Activated naive CD4-positive, alpha-beta T cell treated with anti-CD3 and anti-CD28 coated beads, Interleukin-2, amount 50 U/mL, for 16 hours (primary cell): ENCODE measurements at places on chromosomes 7 and 10.

DNA sequence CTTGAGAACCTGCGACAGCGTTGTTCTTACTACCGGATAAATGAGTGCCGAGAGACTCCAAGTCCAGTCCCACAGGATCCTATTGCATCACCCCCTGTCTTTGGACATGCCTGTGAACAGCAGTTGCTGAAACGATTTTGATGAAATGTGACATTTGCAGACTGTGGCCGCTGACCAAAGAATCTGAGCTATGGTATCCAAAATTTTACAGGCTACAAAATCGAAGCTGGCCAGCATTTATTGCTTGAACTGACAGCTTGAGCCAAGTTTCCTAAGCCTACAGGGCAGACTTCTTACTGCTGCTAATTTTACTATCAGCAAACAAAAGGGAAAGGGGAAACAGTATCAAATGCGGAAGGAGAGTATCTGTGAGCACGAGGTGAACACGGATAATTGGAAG, 12.1 kb upstream of the NPVF start:
- no peak for DNase-seq

DNA sequence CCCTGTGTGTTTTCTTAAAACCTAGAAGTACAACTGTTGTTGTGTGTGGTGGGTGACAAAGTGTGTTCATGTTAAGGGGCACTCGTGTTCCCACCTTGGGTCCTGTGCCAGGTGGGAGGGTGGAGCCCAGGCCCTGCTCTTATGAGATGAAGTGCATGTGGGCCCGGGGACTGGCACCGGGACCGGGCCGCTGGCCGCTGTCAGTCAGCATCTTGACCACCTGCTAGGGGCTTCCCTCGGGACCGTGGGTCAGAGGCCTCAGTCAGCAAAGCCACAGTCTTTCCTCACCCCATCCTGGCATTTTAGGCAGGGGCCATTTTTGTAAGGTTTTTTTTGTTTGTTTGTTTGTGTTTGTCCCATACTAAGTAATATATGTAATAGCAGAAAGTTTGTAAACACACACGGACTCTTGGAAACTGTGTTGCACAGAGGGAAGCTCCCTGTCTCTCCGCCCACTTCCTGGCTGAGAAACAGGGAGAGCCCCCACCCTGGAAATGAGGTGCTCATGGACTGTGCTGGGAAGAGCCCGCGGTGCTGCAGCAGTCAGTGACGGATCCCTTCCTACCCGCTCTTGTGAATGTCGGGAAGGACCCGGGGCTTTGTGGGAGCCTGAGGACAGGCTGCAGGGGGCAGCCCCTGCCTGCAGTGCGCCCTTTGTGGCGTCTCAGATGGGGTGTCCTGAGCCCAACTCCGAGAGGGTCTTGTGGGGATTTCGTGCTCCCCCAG, 13.4 kb downstream of the AGAP3 start:
- no peak for DNase-seq

DNA sequence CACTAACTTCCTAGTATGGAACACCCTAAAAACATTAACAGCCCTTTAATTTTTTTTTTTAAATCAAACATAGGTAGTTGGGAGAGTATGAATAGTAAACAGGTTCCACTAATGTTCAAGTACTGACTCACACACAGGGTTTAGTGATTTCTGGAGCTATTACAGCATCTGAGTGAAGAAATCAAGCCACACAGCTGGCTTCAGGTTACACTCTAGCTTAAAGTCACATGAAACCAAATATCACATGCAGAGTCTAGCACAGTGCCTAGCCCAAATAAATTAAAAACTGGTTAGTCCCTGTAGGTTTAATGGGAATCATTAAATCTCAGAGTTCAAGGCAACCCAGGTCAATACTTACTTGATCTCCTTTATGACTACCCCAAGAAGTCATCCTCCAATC, 11.6 kb downstream of the PANK1 start:
- no peak for DNase-seq

DNA sequence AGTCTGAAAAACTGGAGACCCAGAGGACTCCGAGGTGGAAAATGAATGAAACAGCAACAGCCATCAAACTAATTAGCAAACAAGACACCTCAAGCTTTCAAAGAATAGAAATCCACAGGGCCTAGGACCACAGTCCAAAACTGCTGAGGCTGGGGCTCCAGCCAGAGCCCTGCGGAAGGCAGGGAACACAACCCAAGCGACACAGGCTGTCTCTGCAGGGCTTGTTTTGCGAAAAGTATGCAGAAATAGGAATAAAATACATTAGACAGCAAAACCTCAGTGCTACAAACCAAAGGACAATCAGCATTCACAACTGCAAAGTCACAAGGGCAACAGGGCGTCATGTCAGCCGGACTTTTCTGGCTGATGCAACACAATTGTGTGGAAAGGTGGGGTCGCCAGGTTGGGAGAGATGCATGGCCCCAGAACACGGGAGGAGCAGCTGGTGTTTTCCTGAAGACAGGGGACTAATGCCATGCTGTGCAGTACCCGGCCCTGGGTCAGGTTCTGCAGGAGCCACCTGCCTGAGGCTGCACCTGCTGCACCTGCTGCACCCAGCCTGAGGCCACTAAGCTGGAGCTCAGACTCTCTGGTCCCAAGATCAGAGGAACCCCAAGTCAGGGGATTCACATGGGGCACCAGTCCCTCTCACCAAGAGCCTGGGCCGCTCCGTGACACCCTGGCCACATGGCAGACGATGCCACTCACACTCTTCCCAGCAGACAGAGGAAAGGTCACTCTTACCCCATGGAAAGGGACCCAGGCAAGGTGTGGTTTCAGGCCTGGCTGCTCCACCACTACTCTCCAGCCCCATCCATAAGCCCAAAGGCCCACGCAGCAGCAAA, 74.2 kb downstream of the MAD1L1 start:
- no peak for DNase-seq

DNA sequence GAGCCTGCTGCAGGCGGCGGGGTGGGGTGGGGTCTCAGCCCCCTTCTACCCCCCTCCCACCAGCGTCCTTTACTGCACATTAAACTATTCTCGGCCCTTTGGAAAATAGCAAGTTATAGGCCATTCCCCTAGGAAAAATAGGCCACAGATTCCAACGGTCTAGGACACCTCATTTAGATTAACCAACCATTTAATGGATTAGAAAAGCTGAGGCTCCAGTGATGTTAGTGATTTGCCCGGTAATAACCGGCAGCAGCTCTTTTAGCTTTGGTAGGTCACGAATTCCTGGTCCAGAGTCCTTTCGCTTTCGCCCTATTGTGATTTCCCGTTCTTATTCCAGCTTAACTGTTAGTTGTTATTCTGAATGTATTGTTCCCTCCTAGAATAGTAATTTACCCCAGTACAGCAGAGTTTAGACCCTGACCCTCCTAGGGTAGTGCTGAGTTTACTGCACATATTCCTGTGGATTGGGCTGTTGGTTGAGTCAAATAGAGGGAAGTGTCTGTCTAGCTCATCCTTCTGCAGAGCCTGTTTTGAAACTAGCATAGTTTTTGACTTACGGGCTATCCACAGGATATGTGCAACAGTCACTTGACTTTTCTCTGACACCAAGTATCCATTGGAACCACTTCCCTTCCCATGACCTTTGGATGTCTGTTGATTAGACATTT, 754 bp downstream of the GSTO1 start:
- no peak for DNase-seq

DNA sequence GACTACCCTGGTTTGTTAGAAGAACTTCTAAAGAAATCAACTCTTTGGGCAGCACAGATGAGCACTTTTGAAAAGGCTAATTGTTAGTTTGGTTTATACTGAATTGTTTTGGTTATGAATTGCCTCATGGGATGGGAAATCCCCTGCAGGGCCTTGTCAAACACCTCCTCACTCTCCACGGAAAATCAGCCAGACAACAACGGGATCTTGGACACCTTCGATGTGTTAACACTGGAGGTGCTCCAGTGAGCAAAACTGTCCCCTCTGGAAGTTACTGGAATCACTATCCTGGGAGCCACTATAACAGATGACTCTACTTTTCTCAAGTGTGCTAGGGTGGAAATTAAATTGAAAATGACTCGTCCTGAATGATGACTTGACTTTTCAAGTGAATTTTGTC, 38.7 kb downstream of the CDK6 start:
- DNase-seq, result peak; percentile 22

DNA sequence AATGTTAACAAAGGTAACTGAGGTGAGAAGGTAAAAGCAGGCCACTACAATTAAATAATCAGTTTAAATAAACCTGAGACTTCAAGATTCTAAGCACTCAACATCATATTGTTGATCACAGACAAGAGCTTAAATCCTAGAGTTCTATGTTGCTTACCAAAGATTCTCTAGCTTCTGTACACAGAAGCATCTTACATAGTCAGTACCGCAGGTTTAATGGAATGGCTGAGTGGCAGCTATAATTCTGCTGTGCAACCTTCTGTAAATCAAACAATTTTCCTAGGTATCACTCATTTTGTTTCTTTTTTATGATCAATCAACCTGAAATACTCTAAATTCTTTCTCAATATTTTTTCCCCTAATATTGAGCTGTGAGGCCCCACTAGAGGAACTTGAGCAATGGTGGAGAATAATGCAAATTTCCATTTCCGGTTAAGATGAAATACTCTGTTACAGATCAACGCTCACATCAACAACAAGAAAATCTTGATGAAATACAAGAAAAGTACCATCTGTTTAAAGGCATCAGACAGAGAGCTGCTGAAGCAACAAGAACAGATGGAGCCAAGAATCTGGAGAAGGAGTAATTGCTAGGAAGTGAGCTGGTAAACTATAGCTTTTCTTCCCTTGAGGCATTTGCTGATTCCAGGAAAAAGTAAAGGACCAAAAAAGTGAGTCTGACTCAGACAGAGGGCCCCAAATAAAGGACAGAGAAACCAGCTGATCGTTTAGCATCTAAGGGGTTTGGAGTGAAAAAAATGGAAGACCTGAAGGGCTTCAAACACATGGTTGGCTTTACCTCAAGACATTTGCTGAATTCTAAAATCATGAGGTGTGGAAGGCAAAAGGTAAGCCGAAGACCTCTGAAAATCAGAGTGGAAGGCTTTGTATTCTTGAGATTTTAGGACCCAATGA, 22.6 kb downstream of the PNPLA8 start:
- DNase-seq, result no peak

- no peak for DNase-seq
These were observed 329.6 kb upstream of the NRP1 start for GRCh38 chr10:33664070-33664469.

- DNase-seq, result no peak
These were observed 6.2 kb downstream of the ZYX start for GRCh38 chr7:143387156-143387975.

GRCh38 chr10:132754071-132754470, 31.9 kb downstream of the NKX6-2 start:
- DNase-seq, result no peak

DNA sequence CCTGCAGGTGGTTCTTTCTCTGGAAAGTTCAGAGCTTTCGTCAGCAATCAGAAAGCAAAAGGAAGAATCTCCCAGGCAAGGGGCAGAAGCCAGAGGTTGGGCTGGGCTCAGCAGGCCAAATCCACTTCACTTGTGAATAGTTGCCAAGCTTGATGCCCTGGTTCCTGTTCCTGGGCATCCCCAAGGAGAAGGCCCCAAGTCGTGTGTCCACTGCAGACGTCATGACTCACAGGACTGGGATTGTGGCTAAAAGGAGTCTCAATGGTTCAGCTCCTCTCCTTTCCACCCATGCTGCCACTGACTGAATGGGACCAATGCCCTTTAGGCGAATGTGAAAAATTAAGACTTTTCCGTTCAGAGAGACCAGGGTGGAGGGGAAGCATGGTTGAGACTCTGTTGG, 38.6 kb upstream of the TRIM8 start:
- no peak for DNase-seq

GRCh38 chr7:158022601-158023000, 565.0 kb downstream of the PTPRN2 start:
- DNase-seq, result no peak

GRCh38 chr10:89916468-89917215, 215.3 kb downstream of the KIF20B start:
- DNase-seq, result no peak

- no peak for DNase-seq
These were observed 53.4 kb downstream of the FOXL3 start for GRCh38 chr7:343227-343822.

DNA sequence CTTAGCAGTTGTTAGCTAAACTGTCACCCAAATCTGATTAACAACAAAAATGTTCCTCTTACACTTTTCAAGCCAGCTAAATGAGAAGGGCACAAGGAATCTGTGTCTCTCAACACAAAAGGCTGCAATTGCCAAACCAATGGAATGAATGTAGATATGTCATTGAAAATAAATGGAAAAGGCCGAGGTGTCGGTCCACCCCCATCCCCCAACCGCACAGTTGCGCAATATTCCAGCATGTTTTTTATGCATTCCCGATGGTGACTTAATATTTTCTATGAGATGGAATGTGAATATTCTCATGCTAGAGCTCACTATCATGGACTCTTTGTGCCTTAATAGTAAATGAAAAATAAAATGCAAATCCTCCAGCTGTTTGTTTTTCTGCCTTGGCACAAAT, 181.6 kb upstream of the LRGUK start:
- no peak for DNase-seq

DNA sequence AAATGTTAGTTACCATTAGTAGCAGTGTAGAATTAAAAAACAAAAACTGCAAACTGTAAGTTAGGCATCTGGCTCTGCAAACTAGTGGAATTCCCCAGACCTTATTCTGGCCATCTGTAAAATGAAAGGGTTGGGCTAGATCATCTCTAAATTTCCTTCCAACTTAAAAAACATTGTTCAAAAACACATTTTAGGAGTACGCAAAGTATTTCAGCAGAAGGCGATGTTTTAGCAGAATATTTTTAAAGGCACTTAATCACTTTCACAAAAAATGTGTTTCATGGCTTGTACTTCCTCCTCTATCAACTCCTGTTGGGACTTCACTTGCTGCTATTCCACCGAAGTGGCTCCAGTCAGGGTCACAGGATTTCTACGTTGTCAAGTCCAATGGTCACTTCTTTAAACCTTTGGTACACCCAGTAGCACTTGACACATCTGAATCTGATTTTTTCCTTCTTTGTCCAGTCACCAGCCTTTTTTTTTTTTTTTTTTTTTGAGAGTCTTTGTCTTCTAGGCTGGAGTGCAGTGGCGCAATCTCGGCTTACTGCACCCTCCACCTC, 169.0 kb downstream of the AHR start:
- DNase-seq, result no peak

GRCh38 chr7:36746347-36746746, 22.1 kb upstream of the AOAH start:
- DNase-seq, result no peak

DNA sequence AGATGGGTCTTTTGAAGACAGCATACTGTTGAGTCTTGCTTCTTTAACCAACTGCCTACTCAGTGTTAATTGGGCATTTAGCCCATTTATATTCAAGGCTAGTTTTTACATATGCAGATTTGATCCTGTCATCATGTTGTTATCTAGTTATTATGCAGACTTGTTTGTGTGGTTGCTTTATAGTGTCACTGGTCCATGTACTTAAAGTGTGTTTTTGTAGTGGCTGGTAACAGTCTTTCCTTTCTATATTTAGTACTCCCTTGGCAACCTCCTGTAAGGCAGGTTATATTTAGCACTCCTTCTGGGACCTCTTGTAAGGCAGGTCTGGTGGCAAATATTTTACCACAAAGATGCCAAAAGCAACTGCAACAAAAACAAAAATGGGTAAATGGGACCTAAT, 66.7 kb downstream of the TES start:
- DNase-seq, result no peak
